D341Med (cell line): ENCODE measurements at places on chromosomes 16 and 17.
A peak's percentile ranks its signal among the peaks of the same experiment; 100 is the strongest.

GRCh38 chr17:67477687-67478086 is 100.6 kb downstream of the PITPNC1 start:
- no peak for DNase-seq

DNA sequence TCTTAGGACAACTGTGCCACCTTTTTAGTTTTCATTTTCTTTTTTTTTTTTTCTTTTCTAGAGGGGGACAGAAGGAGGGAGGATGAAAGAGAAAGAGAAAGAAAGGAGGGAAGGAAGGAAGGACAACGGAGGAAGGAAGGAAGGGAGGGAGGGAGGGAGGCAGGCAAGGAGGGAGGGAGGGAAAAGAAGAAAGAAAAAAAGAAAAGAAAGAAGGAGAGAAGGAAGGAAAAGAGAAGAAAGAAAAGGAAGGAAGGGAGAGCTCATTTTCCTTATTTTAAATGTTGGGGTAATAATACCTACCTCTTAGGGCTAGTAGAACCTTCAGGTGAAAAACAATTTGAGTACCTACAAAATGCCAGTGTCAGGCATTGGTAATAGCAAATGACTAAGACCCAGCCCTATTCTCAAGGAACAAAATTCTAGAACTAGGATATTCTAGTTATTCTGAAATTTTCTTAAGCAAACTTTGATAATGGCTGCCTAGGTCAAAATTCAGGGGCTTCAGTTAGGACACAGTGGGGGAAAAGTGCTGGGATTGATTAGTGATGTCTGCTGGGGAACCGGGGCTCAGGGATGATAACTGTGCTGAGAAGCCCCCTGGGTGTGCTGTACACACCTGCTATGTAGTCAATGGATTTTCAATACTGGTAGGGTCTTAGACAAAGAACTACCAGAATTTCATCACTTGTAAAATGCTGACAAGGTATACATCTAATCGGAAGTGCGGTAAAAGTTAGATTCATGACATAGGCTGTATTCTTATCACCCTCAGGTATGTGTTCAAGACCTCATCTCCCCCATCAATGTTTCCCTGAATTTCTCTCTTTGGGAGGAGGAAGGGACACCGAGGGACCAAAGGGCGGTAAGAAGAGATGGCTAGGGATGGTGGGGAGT is 22.7 kb downstream of the ZNF768 start:
- no peak for DNase-seq

- peak; percentile 84 for DNase-seq
These were observed at the start of gene COX10 for GRCh38 chr17:14069251-14070021. Gene COX10, plus strand, starts transcription at chr17:14069504. Its CDS starts 102 bp downstream, at chr17:14069606.

GRCh38 chr17:74800531-74800930 is 24.4 kb upstream of the NAT9 start:
- no peak for DNase-seq

DNA sequence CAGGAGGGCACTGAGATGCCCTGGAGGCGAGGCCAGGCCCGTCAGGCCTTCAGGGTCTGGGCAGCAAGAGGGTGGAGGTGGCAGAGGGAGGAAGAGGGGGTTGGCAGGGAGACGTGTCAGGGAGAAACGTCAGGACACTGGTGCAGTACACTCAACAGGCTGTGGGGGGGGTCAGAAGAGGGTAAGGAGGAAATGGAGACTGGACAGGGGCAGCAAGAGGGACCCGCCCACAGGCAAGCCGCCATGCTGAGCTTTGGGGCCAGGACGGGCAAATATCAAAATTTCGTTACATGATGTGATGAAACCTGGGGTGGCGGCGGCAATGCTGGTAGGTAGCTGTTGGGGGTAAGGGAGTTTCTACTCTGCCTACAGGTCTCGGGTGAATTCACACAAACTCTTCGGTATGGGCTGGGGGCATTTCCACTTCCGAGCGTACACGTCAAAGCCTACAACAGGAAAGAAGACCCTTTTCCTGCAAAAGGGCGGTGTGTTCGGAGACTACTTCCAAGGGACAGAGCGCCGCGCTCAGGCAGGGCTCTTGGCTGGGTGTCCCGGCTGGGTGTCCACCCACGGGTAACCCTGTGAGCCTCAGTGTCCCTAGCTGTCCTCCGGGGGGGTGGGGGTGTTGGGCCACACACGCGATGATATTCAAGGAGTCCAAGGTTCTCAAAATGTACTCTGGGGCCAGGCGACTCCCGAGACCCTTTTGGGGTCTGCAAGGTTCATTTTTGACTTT is 43.3 kb upstream of the ATP2A3 start:
- DNase-seq = no peak

DNA sequence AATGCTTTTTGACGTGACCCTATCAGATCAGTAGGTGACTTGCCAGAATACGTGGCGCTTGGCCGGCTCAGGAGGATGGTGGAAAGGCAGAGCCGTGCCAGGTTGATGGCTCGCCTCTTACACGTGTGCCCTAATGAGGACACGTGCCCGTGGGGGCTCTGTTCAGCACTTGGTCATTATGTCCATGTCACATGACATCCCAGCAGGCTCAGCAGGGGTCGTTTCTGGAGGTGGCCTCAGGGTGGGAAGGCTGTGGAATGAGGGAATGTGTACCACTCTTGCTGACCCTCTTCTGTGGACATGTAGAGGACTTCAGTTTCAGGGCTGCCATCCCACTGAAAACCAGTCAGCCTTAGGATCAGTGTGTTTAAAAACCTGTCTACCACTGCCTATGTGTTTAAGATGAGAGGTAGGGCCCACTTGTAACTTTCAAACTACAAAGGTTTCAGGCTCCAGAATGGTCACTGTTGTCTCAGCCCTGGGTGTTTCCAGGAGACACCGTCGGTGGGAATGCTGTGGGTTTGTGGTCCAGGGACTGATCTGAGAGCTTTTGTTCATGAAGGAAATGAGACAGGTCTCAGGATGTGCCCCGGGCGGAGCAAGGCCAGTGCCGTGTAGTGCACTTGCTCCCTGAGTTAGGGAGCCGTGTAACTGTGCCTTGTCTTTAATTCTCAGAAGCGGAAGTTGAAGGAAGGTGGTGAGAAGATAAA is 12.1 kb downstream of the UBN1 start:
- DNase-seq = no peak
